ENCODE measurements at places on chromosomes 11 and 22. TPM values are rescaled to one million over a fixed set of nuclear protein-coding genes. Genes with fewer than 3 reads are reported as not detected.

Gene OR5B12
- polyA plus RNA-seq = not detected

Gene KRTAP5-10
- polyA plus RNA-seq = not detected

Gene PGA3
- polyA plus RNA-seq = not detected

Gene CNIH2
- polyA plus RNA-seq = not detected

Gene TYR
- polyA plus RNA-seq = not detected

Gene CYP2D6
- 0.39 TPM for polyA plus RNA-seq
